ENCODE measurements at places on chromosomes 5 and 9.

GRCh38 chr9:106779796-106780195, 83.2 kb upstream of the ZNF462 start:
- no peak for DNase-seq

DNA sequence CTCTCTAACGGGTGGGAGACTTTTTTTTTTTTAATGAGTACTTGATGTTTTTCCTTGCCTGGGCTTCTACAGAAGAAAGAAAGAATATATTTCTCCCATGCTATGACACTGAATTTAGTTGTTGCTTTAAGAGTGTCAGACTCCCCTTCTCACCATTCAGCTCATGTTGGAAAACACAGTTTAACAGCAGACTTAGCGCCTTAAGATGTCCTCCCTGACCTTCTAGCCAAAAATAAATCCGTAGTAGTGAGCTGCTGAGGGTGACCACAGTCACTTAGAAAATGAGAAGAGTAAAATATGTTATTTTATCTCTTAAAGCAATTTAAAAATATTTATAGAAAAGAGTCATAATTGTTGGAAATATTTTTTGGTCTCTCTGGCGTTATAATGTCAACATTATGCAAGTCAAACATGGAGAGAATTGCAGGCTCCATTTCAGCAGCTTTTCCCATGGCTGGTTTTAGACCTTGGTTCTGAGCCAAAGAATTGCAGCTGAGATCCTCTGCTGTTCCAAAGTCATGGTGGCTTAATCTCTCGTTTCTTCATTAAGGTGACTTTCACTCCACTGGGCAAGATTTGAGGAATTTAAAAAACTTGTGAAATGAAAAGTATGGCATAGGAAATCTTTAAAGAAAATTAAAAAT, 143.5 kb downstream of the GHR start:
- peak; percentile 73 for DNase-seq

DNA sequence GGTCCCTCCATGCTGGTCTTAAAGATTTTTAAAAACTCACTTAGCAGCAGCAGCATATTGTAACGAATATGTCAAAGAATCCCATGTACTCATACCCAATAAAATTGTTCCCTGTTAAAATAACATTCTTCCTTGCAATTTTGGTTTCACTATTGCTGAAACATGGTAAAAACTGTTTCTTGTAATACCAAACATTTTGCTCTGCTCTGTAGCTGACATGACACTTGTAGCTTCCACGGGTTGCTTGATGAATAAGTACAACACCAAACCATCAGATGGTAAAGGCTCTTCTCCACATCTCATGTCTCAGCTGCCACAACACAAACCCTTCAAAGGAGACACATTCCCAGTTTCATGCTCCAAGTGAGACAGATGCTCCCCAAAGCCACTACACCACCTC, 180.7 kb upstream of the PTGER4 start:
- no peak for DNase-seq

- DNase-seq: no peak
Measured at GRCh38 chr9:4820168-4820567, 27.4 kb downstream of the RCL1 start.

DNA sequence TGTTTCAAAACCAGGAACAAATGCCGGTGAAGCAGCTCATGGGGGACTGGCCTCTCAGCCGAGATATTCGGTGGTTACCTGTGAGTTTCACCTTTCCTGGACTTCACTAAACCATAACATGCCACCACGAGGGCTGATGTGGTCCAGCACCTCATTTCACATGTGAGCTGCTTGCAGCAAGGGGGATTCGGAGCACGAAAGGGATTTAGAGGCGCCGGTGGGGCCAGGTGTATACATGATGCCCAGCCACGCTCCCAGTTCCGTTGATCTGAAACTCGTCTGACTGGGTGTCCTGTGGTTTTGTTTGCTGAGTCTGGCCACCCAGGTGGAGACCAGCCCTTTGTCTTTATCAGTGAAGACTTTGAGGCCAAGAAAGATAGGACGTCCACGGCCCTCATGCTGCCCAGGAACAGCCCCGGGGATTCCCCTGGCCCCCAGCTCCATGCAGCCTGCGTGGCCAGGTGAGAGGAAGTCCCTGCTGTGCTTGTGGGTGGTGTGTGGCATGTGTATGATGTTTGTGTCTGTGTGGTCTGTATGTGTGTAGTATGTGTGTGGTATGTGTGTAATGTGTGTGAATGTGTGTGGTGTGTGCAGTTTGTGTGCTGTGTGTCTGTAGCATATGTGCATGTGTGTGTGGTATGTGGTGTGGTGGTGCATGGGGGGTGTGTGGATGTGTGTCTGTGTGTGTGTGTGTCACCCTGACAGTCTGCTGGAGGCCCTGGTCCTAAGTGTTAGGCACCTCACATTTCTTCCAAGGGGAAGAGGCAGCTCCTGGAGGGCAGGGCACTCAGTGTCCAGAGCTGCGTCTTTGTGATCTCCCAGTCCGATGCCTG, 23.4 kb downstream of the PHF2 start:
- DNase-seq: no peak
